Astrocyte of the spinal cord (primary cell): ENCODE measurements at places on chromosomes 16 and 17.

DNA sequence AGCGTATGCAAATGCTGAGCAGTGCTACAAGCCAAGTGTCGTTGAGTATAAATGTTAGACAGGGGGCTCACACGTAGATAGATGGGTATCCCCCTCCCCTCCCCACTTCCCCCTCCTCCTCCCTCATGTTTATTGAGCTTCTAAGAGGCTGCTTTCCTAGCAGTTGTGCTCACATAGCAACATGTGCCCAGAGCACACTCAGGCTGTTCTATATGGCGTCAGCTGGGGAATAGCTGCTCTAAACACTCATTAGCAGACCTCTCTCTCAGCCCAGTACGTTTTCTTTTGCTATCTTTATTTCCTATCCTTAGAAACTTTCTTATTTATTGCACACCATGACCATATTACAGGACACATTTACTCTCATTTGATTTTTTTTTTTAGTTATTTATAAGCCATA, 1.8 kb downstream of the KCNJ2 start:
- no peak for DNase-seq

DNA sequence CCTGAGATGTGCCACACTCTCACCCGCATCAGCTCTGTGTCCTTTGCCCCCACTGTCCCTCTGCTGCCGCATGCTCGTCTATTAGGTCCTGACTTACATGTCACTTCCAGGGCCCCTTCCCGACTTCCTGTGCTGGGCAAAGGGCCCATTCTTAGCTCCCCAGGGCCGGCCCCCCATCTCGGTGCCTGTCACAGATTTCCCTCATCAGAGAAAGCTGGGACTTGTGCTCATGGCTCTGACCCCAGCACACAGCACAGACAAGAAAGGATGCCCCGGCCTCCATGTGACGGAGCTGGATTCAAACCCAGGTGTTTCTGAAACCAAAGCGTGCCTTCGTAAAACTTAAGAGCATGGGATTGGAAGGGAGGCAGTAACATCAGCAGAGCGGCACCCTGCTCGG, 5.9 kb upstream of the MAPK7 start:
- no peak for DNase-seq

- DNase-seq: no peak
Observed at GRCh38 chr17:42051013-42051400, 606 bp upstream of the C17orf113 start.

DNA sequence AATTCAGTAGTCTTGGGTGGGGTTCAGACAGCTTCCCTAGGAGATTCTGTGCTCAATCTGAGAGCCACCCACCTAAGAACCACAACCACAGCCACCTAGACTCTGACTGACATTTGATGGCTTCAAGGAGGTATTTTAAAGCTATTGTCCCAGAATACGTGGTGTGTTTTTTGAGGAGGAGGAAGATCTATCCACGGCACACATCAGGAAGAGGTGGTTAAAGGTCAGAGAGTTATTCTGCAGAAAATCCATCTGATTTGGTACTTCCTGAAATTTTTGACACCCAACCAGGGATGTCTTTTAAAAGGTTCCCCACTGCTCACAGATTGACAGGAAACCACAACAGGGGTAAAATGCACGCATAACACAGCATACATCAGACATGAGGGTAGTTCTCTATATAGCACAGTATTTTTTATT, 25.1 kb downstream of the SMARCE1 start:
- DNase-seq: no peak

DNA sequence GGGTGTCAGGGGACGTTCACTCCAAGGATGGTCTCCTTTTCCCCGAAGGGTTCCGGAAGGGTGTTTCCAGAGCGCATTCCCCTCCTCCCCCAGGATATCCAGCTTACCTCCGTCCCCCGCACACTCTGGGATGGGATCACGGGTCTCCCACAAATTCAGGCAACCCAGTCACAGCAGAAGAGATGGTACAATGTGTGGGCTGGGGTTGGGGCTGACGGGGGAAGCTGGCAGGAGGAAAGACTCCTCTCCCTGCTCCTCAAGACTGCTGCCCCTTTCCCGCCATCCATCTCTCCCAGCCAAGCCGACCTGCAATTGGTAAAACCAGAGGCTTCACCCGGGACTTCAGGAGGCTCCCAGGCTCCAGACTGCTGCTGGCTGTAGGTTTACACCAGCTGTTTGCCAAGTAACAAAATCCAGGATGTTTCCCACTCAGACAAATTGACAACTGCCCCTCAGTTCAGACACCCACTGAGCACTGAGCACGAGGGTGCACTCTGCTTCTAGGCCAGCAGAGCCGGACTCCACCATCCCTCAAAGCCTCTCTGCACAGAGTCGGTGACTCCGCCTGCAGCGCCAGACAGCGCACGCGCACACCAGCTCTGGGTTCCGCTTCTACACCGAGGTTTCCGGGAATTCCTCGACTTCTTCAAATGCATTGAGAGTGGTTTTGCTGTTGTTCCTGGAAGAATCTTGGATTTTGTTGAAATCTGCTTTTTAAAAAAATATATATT, 37.7 kb downstream of the ASPA start:
- no peak for DNase-seq

DNA sequence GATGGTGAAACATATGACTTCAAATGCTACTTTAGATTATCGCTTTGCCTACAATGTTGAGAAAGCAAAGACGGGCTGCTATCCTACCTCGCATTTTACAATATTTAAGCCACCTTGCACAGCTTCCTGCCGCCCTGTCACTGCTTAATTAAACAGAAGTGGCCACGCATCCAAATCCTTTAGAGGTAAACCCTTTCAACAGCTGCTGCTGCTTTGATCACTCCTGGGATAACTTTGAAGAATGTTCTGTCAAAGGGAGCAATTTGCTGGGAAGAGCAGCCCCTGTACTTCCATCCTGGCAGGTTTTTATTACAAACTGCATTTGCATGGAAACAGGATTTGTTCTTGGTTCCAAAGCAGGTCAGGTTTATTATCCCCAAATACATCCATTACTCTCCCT, 24.2 kb upstream of the SSTR2 start:
- DNase-seq: no peak

GRCh38 chr16:84398701-84399100, 30.4 kb downstream of the ATP2C2 start:
- no peak for DNase-seq

DNA sequence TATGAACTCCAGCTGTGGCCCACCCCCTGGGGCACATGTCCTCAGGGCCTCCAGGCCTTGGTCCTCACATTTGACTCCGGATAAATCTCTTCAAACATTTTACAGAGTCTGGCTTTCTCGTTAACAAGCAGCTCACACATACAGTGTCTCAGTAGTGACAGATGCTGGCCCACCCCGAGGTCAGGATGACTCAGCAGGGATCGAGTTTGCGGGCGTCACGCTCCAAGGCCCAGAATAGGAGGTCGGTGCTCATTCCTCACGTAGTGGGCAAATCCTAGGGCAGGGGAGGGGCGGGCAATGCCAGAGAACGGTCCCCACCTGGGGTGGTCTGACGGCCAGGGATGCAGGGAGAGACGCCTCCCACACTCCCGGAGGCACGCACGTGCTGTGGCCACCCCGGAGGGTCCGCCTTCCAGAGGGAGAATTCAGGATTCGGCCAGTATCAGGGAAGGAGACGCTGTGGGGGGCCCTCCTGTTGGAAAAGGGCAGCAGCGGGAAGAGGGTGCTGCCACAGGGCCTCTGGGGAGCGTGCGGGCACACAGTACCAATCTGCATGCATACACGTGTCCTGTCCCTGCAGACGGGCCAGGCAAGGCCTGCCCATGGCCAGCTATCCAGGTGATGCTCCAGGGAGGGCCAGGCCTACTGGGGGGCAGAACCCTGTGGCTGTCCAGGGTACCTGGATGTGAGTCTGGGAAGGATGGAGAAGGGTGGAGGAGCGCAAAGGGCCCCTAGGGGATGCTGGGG, 8.6 kb downstream of the SLC7A5 start:
- peak; percentile 81 for DNase-seq

- DNase-seq: no peak
Observed at GRCh38 chr17:6706499-6706898, 6.7 kb downstream of the SLC13A5 start.

GRCh38 chr17:39123627-39124026, 27.8 kb downstream of the PLXDC1 start:
- peak; percentile 4 for DNase-seq
